IMR-90 (cell line): ENCODE measurements at places on chromosomes 3 and 15. TPM values are rescaled to one million over a fixed set of nuclear protein-coding genes. Genes with fewer than 3 reads are reported as not detected.

The FMN1 gene
- total RNA-seq, result 17.6 and 29.4 TPM in 2 replicates

The UROC1 gene
- not detected in 2 replicates for total RNA-seq

DNA sequence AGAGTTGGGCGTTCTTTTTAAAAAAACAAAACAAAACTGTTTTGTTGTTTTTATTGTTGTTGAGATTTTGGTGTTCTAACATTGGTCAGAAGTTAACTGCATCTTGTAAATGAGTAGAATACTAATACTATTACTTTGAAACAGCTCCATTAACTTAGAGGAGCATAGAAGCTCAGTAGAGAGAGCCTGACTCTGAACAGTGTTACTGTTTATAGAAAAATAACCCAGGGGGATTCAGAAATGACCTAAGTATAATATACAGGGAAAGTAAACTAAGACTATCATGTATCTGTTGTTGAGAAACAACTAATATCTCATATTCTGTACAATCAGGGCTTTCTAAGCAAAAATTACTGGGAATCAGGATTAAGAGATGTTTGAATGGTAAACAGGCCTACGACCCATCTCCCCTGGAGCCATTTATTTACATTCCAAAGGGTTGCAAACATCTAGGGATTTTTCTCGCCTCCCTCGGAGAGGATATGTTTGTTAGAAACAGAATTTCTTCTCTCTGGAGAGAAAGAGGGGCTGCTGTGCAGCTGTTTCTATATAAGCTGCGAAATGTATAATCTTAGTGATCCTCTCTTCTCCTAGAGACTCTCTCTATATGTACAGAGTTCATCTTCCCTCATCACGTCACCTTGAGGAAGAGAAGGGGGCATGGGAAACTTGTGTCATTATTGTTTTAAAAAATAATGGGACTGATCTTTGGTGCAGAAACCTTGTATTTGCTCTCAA is 827.5 kb upstream of the DPPA4 start:
- no peaks in the 10 kb centered on the region for H3K27me3 ChIP-seq
- peaks cover 2% of the 10 kb centered on the region; the same call in 1 of the 2 replicates for H3K4me1 ChIP-seq
- no peak overlapping the region for H3K4me3 ChIP-seq

GRCh38 chr3:38560996-38561717 is 65.0 kb downstream of the EXOG start:
- no peaks in the 10 kb centered on the region for H3K36me3 ChIP-seq
- no peak overlapping the region for H3K27ac ChIP-seq
- H3K27me3 ChIP-seq, result no peaks in the 10 kb centered on the region
- no peak for DNase-seq
- no peaks in the 10 kb centered on the region for H3K4me1 ChIP-seq

GRCh38 chr3:74787011-74787410 is 172.6 kb upstream of the CNTN3 start:
- H3K27ac ChIP-seq, result no peak overlapping the region
- no peaks in the 10 kb centered on the region for H3K4me1 ChIP-seq
- H3K27me3 ChIP-seq, result no peaks in the 10 kb centered on the region
- DNase-seq, result no peak

- no peaks in the 10 kb centered on the region for H3K27me3 ChIP-seq
- H3K4me1 ChIP-seq, result peaks cover 2% of the 10 kb centered on the region; the same call in 1 of the 2 replicates
- H3K36me3 ChIP-seq, result no peaks in the 10 kb centered on the region
- no peak overlapping the region for H3K27ac ChIP-seq
- H3K4me3 ChIP-seq, result no peak overlapping the region
These were observed 132.6 kb upstream of the LIPC start for GRCh38 chr15:58298879-58299850.
